ENCODE measurements at places on chromosomes 6 and 20.
A peak's percentile ranks its signal among the peaks of the same experiment; 100 is the strongest.

DNA sequence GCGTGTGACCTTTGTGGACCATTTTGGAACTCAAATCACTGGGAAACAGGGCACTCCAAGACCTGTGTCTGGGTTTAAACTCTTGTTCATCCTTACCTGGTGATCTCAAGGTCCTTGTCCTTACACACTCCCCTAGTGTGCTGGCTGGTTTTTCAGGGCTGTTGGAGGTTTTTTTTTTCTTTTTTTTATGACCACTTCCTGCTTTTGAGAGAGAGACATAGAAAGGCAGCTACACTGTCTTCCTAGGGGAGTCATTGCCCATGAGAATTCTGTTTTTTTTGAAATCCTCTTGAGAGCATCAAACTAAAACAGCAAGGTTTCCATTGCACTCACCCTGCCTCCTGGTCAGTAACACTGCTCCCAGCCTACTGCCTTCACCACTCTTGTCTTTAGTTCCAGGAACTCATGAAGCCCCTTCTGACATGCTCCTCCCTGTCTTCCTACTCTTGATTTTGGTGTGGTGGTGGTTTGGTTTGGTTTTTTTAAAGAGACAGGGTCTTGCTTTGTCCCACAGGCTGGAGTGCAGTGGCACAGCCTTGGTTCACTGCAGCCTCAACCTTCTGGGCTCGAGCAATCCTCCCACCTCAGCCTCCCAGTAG is 28.6 kb downstream of the PRPH2 start:
- no peak for DNase-seq

GRCh38 chr20:57432862-57433491 is 41.8 kb downstream of the RBM38 start:
- peak; percentile 37 for DNase-seq

DNA sequence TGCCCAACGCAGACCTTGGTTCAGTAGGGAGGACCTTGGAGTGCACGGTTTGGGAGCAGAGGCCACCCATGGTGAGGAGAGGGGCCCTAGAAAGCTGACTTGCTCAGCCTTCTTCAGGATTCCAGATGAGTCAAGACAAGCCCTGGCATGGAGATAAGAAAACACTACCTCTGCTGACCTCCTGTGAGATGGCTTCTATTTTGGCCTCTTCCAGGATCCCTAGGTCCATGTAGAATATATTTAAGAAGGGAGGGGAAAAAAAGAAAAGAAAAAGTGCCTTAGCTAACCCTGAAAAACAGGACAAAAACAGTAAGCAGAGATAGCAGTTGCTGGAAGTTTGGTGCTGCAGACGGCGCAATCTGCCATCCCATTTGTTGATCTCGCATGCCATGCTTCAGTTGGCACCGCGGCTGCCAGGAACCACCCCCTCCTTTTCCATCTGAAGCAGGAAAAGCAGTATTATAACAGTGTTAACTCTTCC is 100.0 kb downstream of the ARMC2 start:
- DNase-seq, result no peak

- no peak for DNase-seq
These were observed 218.5 kb upstream of the KCNQ5 start for GRCh38 chr6:72403413-72403812.

- no peak for DNase-seq
These were observed 71.8 kb upstream of the TIAM2 start for GRCh38 chr6:154923199-154923869.

DNA sequence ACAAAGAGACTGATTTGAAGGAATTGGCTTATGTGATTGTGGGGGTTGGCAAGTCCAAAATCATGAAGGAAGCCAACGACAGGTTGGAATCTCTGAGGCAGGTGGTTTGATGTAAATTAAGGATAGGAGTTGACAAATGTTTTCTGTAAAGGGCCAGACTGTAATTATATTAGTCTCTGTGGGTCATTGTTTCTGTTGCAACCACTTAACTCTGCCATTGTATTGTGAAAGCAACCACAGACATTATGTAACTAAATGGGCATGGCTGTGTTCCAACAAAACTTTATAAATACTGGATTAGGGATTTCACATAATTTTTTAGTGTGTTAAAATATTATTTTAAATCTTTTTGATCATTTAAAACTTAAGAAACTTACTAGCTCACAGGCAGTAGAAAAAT is 199.2 kb upstream of the MYLIP start:
- DNase-seq, result no peak

- no peak for DNase-seq
These were observed 55.5 kb downstream of the CD2AP start for GRCh38 chr6:47532981-47533585.

GRCh38 chr6:33787346-33787953 is 1.5 kb downstream of the LEMD2 start:
- DNase-seq, result no peak

GRCh38 chr6:91562955-91563354 is 976.1 kb upstream of the MAP3K7 start:
- DNase-seq, result no peak

GRCh38 chr20:54231036-54231435 is 23.1 kb downstream of the PFDN4 start:
- no peak for DNase-seq

DNA sequence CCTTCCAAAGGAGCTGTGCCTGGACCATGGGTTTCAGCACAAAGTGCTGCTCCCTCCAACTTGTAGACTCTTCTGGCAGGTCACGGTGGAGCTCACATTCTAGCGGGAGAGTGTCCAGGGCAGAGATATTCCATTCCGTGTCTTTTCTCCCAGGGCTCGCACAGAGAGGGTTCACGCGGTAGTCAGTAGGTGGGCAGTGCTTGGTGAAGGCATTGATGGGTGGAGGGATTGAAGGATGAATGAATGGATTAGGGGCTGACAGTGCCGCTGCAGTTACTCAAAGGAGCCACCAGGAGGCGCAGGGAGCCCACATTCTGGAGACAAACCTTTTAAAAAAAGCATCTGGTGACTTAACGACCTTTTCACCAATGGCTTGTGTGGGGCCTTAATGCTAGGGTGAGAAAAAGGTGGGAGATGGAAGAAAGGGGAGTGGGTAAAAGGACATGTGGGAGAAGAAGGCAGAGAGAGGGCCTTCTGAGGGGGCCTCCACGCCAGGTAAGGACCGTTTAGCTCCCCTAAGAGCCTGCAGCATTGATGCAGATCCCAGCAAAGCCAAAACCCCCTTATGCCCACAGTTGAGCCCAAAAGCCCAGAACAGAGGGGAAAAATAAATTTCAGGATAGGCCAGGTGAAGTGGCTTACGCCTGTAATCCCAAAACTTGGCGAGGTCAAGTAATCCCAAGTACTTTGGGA is 17.5 kb upstream of the FAM110A start:
- peak; percentile 49 for DNase-seq

- DNase-seq, result no peak
These were observed 41.0 kb downstream of the MOCS1 start for GRCh38 chr6:39893286-39893685.

DNA sequence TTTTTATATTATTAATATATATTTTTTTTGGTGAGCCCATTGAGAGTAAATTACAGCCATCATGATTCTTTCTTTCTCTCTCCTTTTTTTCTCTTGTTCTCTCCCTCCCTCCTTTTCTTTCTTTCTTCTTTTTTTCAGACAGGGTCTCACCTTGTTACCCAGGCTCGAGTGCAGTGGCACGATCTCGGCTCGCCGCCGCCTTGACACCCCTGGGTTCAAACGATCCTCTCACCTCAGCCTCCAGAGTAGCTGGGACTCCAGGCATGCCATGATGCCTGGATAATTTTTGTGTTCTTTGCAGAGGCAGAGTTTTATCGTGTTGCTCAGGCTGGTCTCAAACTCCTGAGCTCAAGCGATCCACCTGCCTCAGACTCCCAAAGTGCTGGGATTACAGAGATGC is 1.6 kb downstream of the CCDC170 start:
- no peak for DNase-seq

GRCh38 chr6:144549837-144550747 is 265.0 kb downstream of the UTRN start:
- no peak for DNase-seq

DNA sequence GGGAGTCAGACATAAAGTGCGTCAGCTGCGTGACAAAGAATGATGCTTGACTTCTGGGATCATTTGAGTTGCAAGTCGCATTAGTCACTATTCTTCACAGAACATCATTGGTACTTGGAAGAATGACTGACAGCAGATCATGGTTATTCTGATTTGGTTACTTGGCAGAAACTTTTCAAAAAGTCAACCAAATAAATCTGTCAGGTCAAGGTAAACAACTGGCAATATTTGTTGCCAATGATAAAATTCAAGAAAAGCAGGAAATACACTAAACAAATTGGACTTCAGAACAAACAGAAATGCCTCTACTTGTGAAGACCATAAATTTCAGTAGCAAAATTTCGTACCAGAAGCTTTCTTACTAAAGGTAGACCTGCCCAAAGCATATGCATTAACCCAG is 221.6 kb downstream of the TFAP2A start:
- DNase-seq, result no peak

DNA sequence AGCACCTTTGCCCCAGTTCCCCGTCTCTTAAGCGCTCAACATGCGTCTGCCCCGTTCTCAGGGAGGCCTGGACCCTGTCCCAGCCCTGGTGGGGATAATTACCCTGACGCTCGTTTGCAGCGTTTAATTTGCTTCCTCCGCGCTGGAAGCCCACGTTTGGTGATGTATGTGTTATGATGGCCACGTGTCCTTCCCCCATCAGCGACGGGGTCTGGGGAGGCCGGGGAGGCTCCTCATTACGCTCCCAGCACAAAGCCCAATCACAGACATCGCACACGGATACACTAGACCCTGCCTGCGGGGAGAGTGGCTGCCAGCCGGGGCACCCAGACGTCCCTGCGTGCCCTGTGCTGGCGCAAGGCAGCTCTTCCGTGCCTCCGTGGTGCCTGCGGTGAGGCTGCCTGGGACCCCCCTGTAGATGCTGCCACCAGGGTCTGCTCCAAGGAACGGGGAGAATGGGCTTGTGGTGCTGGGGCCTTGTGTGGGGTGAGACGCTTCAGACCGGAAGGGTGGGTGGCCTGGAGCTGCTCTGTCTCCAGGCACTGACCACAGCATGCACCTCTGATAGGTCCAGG is 10.2 kb upstream of the CHRNA4 start:
- DNase-seq, result no peak

DNA sequence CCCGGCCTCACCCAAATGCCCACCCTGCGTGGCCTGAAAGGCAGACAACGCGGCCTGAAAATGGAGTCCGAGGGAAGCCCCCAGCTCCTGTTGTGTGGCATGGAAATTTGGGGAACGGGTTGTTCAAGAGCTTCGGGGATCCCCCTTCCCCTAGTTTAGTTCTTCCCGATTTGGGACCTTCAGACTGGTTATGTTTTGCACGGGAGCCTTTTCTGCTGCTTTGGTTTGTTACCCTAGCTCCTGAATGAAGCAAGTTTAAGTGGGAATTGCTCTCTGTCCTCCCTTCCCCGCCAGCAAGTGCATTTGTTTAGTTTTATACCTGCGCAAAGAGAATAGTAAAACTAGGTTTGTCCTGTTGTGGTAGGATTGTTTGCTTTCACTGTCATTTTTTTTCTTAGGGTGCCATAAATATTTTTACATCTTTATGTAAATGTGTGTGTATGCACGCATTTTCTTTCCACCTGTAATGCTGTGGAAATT is 604 bp downstream of the SH3BGRL2 start:
- DNase-seq, result no peak

- no peak for DNase-seq
These were observed 211.4 kb downstream of the ERMARD start for GRCh38 chr6:169962604-169963469.

GRCh38 chr6:44275749-44276648 is 5.7 kb downstream of the TMEM151B start:
- DNase-seq, result no peak

DNA sequence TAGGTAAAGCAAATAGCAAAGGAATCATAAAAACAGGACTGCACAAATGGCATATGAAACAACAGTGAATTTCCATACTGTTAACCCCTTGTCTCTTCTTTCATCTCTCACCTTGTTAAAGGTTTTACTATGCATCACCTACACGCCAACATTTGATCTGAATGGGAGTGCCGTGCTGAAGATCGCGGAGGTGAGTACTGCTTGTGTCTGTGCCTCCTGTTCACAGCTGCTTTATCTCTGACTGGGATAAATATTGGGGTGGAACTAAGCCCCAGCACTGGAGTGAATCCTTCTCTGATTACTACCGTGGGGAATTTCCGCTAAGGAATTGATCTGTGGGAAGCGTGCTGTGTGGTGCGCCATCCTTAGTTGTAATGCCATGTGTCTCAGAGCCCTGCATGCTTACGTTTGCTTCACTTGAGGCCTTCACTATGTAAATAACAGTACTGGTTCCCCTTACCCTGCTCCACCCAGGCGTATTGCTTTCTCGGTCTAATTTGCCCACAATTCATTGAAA is 11.4 kb upstream of the PBOV1 start:
- no peak for DNase-seq

- no peak for DNase-seq
These were observed 117.8 kb upstream of the SIRPA start for GRCh38 chr20:1777476-1777820.

GRCh38 chr6:45545416-45545815 is 167.7 kb upstream of the SUPT3H start:
- no peak for DNase-seq

DNA sequence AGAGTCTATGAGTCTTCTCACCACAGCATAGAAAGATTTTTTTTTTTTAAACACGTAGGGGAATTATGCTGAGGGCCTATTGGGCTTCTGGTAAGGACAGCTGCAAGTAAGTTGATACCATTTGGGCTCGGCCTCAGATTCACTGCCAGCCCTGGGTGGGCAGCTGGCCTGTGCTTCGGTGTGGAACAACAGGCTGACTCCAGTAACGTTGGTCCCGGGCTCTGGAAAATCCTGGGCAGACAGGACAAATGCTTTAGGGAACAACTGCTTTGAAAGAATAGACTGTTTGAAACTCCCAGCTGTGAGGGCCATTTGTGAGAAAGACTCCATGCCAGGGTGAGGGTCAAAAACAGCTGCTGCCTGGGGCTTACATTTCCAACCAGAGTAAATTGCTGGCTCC is 366.5 kb downstream of the QKI start:
- DNase-seq, result no peak

DNA sequence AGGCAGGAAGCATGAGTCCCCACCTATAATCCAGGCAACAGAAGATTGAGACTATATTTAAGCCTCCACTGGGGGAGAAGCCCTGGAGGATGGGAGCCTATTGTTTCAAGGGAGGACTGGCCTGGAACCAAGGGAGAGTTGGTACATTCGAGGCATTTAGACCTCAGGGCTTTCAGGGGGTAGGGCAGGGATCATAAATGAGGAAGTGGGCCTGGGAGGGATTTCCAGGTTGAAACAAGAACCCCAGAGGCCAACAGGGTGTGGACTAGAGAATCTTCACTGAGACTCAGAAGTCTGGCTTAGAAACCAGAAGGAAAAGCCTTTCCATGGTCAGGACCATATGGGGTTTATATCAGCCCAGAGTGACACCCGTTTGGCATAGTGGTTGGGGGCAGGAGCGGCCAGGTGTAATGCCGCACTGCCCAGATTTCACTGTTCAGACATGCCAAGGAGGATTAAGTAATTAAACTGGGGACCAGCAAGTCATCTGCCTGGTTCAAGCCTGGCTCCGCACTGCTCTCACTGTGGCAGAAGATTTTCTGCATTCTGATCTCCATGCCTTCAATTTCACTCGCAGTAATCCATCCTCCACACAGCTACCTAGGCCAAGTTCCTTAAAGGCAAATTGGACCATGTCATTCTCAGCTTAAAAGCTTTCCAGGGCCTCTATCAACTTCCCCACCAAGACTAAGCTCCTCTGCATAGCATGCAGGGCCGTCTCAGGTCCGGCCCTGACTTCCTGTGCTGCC is 17.8 kb downstream of the LRFN2 start:
- DNase-seq, result no peak

GRCh38 chr6:142210606-142211005 is 63.5 kb downstream of the VTA1 start:
- no peak for DNase-seq

GRCh38 chr6:13025893-13026499 is 302.3 kb downstream of the TBC1D7 start:
- DNase-seq, result no peak

- no peak for DNase-seq
These were observed 158.7 kb downstream of the UBE3D start for GRCh38 chr6:82906951-82907350.

Data from stimulated activated CD4-positive, alpha-beta T cell treated with anti-CD3 and anti-CD28 coated beads, Interleukin-15, amount 100 ng/mL, for 1 hour (primary cell).